ENCODE measurements at places on chromosomes 5 and 9.

DNA sequence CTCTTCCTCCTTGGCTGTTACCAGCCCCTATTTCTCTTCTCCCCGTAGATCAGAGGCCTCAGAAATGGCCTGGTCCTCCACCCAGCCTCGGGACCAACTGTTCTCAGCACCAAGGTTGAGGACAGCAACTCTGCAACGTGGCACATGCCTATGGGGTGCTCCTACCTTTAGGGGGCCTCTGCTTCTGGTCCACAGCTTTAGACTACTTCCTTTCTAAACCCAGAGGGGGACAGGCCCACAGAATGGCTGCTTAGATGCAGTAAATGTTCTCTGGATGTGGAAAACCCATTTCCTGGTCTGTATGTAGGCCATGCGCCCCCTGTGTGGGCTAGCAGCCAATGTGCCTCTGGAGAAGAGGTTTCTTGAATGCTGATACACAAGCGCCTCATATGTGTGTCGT is 68.4 kb downstream of the NRG2 start:
- no peak for DNase-seq

DNA sequence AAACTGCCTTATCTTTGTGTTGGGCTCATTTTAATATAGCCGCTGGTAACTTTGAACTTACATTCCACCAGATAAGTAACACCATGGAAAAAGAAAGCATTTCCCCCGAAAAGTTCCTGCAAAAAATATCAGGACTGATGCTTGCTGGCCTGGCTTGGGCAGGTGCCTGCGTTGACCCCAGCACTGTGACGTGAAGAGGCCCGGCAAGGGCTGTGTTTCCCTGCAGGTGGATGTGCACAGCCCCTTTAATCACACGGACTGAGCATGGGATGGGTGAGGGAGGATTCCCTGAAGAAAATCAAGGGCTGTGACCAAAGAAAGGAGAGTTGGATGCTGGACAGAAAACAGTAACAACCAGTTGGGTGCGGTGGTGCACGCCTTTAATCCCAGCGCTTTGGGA is 138.2 kb downstream of the NSG2 start:
- DNase-seq = no peak

DNA sequence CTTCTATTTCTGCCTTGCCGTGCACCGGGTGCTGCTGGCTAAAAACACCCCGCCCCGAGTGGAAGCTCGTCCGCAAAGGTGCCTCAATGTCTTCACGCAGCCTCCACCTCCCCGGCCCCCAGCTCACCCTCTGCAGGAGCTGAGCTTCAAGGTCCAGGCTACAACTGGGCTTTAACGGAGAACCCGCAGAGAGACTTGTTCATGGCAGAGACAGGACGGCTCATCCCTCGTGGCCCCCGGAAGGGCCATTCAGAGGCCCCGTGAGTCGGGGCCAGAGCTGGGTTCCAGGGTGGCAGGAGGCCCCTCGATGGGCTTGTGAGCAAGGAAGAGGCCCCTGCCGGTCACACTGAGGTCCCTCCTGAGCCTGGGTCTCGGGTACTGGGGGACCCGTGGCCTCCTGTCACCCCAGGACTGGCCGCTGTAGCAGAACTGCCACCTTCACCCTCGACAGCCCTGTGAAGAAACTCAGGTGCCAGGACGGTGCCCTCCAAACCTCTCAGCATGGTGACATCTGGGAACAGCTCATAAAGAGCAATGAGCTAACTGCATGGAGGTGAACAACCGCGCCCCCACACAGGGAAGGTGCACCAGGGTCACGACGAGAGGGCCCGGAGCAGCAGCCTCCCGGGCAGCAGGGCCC is 58.0 kb upstream of the UBAC1 start:
- no peak for DNase-seq

GRCh38 chr5:65753189-65753588 is 31.2 kb downstream of the NLN start:
- no peak for DNase-seq

DNA sequence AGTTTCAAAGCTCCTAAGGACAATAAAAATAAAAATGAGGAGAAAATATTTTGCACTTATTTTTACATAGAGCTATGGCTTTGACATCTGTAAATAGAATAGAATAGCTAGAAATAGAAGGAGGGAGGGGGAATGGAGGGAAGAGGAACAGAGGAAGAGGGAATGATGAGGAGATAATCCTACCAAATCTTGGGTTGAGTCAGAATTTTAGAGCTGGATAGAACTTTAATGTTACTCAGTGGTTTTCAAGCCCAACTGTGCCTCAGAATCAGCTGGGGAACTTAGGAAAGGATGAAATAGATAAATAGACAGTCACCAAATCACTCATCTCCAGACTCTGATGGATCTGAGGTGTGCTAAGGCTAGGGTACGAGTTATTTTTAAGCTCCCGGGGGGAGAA is 190.3 kb upstream of the FREM1 start:
- DNase-seq = no peak

- no peak for DNase-seq
Measured at GRCh38 chr5:180898621-180899246, at the start of gene BTNL8. Gene BTNL8 (plus strand): TSS chr5:180899159. CDS start chr5:180899311, 152 bp downstream.

DNA sequence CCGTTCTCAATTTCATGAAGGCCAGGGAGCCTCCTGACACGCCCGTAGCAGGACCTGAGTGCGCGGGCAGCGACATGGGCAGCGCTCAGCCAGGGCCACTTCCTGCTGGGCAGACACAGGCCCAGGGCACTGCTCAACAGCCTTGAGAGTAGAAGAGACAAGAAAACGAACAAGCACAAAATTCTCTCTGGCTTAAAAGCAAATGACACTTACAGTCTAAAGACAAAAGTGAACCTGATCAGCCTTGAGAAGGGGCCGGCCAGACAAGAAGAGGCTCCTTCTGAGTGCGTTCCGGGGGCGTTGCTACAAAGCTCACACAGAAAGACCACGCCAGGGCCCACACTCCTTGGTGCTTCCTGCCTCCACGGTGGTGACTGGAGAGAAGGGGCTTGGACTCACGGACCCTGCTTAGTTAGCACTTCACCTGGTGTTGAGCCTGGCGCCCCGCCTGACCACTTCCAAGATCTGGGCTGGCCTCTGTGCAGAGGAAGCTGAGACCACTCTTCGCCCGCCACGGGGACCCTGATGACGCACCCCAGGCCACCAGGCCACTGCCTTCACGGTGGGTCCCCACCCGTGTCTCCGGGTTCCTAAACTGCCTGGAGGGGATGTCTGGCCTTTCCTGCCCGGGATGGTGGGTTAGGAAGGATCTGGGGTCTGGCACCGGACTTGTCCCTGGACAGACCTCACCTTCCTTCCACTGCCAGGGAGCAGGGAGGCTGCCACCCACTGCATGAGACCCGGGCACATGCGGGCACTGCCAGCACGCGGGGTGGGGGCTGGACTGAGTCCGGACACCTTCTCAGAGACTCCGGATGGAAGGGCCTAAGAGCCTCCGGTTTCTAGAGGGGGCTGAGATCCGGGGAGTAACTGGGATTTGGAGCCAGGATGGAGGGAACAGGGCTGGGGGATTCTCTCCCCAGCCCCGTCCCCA is 1.3 kb downstream of the SLC12A7 start:
- no peak for DNase-seq

- no peak for DNase-seq
Measured at GRCh38 chr5:115542086-115542485, 2.5 kb downstream of the FEM1C start.

GRCh38 chr9:112894699-112895098 is 4.0 kb upstream of the SLC46A2 start:
- peak; percentile 38 for DNase-seq

DNA sequence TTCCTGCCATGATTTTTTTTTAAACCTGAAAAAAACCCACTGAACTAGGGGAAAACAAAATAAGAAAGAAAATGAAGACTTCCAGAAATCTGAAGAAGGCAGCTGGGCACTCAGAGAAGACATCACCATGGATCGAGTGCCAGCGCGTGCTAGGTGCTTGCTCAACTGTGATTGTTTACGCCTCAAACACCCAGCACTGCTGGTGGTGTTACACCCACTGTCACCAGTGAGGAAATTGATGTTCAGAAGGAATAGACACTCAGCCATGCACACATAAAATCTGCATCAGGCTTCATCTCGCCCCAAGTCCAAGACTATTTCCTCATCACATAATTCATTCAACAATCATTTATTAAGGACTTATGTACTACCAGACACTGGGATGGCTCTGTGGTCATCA is 82.1 kb downstream of the HRH2 start:
- no peak for DNase-seq

GRCh38 chr9:124295159-124295794 is 37.5 kb downstream of the NEK6 start:
- DNase-seq = no peak

DNA sequence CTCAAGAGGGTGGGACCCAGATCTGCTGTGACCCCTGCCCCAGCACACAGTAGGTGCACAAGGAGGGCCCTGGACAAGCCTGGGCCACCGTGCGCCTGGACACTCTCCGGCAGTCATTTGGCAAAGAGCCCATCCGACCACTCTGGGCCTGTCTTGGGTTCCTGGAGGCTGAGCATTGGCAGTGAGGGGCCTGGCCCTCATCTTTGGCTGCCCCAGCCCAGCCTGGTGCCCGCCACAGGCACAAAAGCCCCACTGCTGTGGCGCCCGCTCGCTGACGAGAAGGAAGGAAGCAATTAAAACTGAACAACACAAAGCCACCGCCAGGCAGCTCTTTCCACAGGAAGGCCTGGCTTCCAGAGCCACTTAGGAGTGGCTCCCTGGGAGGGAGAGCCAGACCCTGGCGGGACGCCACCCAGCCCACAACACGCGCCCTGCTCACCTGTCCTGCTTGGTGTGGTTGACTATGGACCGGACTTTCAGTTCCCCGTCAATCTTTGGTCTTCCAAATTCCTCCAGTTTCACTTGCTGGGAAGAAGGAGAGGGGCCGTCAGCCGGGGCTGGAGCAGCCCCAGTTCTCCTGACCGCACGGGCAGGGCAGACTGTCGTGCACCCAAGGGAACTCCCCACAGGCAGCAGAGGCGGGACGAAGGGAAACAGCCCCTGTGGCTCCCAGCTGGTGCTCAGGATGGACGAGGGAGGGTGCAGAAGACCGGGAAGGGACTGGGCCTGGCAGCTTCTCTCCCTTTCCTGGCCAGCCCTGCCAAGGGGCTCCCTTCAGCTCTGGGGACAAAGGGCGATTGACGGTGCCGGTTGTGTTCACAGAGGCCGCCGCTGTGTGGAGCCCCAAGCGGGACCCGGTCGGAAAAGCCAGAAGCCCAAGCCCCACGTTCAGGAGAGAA is 50.9 kb upstream of the SARDH start:
- no peak for DNase-seq

DNA sequence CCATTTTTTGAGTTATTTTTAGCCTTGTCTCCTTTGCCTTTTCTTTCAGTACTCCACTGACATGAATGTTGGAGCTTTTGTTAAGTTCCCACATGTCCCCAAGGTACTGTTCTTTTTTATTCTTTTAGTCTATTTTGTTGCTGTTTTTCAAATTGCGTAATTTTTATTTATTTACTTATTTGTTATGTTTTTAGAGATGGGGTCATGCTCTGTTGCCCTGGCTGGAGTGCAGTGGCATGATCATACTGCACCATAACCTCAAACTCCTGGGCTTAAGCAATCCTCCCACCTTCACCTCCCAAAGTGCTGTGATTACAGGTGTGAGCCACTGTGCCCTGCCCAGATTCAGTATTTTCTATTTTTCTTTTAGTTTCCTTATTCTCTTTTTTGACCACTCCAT is 5.4 kb upstream of the PCDHA1 start:
- no peak for DNase-seq

DNA sequence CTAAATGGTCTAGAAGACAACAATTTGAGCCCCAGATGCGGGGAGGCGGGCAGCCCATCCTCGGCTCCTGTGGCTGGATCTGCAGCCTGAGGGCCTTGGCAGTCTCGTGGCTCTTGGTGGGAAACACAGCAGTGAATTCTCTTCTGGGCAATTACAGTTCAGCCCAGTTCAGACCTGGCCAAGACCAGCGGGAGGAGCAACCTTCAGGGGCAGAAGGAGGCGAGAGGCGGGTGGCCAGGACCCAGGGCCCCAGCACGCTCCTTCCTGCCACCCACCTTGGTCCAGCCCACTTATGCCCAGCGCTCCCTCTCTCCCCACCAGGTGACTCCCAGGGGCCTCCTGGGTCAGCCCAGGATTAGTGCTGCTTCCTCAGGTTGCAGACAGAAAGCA is 7.8 kb downstream of the MYMK start:
- DNase-seq = no peak

GRCh38 chr5:128426090-128426534 is 111.9 kb downstream of the FBN2 start:
- no peak for DNase-seq

DNA sequence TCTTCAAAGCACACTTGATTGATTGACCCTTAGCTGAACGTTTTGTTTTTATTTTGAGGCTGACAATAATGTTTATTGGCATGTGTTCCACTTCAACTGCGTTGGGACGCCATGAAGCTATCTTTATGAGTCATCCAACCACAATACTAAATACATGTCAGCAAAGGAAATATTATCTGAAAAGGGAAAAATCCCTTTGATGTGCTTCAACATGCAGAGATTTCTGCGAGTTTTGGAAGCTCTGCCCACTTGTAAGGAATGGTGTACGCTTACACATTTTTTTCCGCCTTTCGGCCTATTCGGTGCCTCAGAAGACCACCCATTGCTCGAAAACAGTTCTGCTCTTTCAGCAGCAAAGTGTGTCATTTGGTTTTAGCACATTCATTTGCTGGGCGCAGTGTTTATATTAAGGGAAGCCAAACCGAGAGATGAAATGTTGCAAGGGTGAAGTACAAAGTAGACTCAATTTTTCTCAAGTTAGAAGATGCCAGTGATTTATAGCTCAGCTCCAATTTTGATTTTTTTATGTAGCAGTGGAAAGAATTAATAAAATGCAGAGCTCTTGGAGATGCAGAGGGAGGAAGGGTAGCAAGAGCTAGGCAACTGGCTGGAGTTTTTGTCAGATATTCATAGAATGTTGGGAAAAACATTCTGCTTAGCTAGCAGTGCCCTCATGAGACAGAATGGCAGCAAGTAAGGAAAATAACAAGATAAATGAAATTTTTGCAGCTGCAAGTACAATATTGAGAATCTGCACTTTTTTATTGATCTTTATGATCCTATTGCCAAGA is 68.9 kb downstream of the PRDM6 start:
- DNase-seq = peak; percentile 84

- no peak for DNase-seq
Measured at GRCh38 chr5:42808888-42809611, 2.6 kb downstream of the SELENOP start.

GRCh38 chr9:71703172-71703872 is 65.0 kb downstream of the CEMIP2 start:
- peak; percentile 26 for DNase-seq

GRCh38 chr5:9015260-9015936 is 530.5 kb downstream of the SEMA5A start:
- DNase-seq = peak; percentile 14

GRCh38 chr5:35212122-35212982 is 17.9 kb downstream of the PRLR start:
- DNase-seq = no peak

- DNase-seq = no peak
Measured at GRCh38 chr9:132794730-132795380, 83.2 kb downstream of the AK8 start.

All from fibroblast of mammary gland (primary cell).